ENCODE measurements at places on chromosomes 1 and 21.

GRCh38 chr1:154095456-154096060 is 59.3 kb downstream of the NUP210L start:
- no peak for DNase-seq

GRCh38 chr1:48773133-48773532 is 3.6 kb downstream of the BEND5 start:
- no peak for DNase-seq

- no peak for DNase-seq
Measured at GRCh38 chr1:179107706-179108629, 26.1 kb downstream of the TOR3A start.

DNA sequence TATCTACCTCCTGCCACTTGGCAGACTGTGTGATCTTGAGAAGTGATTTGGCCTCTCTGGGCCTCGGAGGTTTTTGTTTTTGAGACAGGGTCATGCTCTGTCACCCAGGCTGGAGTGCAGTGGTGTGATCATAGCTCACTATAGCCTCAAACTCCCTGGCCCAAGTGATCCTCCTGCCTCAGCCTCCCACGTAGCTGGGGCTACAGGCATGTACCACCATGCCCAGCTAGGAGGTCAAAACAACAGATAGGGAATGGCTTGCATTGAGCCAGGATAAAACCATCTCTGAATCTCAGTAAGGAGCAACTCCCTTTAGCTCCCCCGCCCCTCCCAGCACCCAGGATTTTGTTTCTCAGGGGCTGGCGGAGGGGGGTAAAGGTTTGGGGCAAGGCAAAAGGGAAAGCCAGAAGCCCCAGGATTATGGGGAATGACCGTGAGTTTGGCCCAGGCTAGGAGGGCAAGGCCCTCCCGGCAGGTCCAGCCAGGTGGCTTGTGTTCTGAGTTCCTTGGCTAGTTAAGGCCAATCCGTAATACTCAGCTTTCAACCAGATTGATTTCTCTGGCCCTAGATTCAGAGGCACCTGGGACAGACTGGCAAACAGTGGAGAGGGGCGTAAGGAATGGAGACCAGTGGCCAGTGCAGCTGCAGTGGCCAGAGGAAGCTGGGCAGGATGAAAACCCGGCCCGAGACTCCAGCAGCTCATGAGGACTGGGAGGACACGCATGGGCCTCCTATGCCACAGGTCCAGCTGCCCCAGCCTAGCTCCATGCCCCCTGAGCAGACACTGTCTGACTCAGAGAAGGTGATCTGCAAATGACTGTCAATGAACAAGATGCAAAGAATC is 130.1 kb downstream of the DMRTB1 start:
- no peak for DNase-seq

GRCh38 chr1:8562222-8562621 is 244.3 kb downstream of the SLC45A1 start:
- no peak for DNase-seq

DNA sequence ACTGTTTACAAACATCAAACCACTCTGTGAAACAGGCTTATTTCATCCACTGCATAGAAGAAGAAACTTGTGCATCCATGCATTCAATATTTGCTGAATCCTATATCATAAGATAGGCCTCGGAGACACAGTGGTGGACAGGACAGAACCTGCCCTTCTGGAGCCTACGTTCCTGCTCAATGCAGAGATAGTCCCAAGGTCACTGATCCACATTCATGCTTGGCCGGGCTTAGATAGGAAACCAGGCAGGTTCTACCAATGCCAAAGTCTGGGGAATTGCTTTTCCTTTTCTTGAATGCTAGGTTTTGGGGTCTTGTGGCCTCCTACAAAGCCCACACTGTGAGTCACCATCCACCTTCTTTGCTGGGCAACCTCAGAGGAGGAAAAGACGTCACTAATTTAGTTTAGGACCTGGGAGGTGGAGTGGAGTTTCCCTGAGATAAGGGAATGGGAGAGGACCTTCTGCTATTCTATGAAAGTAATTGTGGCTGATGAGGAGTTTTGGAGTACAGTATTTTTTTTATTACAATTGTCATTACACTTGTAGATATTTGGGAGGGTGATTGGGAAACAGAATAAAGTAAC is 99.7 kb upstream of the CD34 start:
- DNase-seq: no peak

DNA sequence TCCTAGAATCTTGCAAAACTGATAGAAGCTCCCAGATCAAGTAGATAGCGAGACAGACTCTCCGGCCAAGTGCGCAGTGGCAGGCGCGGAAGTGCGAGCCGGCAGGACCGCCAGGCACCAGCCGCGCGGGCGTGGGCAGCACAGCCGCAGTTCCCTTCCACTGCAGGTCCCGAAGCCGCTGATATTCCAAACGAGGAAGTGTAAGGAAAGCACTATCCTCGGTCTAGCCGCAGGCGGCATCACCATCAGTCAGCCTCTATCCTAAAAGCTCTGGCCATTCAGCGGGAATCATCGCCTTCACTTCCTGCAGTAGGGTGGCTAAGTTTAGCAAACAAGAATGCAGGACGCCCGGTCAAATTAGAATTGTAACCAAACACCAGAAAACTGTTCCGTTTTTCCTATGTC is 710 bp downstream of the GLRX2 start:
- DNase-seq: no peak
